Stimulated activated CD4-positive, alpha-beta T cell treated with anti-CD3 and anti-CD28 coated beads, Interleukin-2, amount 100 ng/mL, for 24 hours (primary cell): ENCODE measurements at places on chromosomes 11 and 22.

- peak; percentile 56 for DNase-seq
These were observed 87.5 kb downstream of the RRM1 start for GRCh38 chr11:4181782-4182721.

GRCh38 chr11:125164422-125165110, at the start of gene PKNOX2:
TSS of gene PKNOX2 (plus strand) at chr11:125164751. CDS start at chr11:125351306, 186,555 bp downstream.
- DNase-seq, result peak; percentile 67

DNA sequence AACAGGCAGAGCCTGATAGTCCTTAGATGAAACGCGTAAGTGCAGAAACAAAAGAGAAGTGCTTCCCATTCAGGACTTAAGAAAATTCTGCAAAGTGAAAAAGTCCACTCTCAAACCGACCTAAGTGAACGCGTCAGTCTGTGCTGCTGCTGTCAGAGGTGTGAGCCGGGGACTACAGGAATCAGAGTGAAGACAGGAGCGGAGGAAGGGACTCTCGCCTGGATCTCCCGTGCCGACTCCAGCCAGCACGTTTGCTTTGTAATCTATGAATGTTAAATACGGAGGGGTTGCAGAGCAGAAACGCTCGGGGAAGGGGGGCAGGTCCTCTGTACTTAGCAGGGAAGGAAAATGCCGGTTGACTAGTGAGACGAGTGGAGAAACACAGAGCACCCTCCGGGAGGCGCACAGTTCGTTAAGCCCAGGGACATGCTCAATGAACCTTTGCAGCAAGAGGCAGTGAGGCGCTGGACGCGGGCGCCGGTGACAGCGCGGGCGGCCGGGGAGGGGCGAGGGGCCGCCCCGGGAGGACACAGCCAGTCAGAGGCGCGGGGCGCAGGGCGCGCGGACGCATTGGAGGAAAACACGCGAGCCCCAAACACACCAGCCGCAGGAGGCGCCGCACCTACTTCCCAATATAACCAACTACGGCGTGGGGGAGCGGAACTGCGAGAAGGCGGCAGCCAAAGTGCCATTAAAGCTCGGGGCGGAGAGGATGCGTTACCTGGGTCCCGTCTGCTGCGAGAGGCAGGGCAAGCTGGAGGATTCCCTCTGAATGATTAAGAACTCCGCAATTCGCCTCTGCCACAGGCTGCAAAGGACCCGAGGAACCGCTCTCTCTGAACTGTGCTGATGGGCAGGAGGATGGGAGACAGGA, at the start of gene CNTN5:
Gene CNTN5 (plus strand): TSS at position 598 of the 874 bp plus-strand sequence.
- DNase-seq, result peak; percentile 17

GRCh38 chr11:9385327-9385899, 961 bp downstream of the IPO7 start:
- peak; percentile 32 for DNase-seq

DNA sequence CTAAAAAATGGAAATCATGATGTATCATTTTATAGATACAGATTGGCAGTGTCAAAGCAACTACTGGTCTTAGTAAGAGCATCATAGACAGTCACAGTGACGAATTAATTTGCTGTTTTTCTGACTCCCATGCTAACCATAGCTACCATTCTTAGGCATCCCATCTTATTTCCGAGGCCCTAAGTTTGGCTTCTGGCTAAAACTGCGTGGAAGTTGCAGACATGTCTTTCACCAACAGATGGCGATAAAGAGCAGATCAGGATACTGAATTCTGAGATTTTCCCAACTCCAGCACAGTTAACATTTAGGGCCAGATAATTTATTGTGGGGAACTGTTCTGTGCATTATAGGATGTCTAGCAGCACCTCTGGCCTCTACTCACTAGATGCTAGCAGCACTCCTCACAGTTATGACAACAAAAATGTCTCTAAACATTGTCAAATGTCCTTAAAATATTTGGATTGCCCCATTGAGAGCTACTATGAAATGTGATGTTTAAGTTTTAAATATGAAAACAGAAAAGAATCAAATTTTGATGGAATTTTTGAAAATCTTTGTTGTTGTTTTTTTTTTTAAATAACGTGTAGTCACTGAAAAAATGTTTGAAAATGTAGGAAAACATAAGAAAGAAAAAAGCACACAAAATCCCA, 16.3 kb downstream of the OR2AG2 start:
- peak; percentile 52 for DNase-seq
